ENCODE measurements at places on chromosomes 12 and 14.

DNA sequence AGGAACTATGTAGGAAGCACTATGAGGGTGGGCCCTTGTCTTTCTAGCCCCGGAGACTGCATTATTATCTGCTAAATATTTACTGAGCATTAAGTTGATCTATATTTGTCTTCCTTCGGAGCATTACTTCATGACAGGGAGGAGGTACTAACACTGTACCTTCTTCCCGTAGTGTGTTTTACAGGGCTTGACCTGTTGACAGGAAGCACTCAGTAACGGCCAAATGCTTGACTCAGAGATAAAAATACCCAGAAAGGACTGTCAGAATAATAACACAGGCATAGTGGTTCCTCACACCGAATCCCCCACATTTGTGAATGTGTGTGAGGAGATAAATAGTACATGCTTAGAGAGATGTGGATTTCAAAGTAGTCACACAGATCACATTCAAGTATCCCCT is 466.6 kb downstream of the EGLN3 start:
- DNase-seq = no peak

DNA sequence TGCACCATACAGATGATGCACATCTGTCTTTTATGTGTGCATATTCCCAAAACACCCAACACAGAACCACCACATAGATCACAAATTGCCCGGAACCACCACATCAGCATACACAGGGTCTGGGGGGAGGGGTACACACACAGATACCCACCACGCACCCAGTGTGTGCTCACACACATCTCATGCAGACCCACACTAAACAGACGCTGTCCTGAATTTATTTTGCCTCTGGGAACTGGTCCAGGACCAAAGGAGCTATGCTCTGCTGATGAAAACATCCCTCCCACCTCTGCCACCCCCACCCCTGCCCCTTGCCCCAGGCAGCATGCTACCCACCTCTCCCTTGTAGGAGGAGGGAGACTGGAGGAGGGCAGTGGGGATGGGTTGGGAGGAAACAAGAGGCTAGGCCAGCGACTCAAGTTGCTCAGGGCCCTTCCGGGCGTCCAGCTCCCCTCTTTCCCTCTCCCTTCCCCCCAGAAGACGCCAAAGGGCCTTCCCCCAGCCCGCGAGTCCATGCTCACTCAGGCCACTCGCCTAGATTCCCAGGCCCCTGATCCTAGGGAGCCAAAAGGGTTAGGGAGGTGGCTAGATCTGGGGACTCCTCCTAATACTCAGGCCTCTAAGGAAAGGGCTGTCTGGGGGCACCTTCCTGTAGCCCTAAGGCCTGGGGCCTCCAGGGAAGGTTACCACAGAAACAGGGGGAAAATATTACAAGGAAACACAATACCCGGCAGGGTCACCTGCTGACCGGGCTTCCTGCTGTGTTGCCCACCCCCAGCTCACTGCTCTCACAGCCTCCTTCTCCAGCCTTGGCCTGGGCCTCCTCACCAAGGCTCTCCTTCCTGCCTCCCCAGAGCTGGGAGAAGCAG is 3.1 kb downstream of the HDAC7 start:
- DNase-seq = no peak

DNA sequence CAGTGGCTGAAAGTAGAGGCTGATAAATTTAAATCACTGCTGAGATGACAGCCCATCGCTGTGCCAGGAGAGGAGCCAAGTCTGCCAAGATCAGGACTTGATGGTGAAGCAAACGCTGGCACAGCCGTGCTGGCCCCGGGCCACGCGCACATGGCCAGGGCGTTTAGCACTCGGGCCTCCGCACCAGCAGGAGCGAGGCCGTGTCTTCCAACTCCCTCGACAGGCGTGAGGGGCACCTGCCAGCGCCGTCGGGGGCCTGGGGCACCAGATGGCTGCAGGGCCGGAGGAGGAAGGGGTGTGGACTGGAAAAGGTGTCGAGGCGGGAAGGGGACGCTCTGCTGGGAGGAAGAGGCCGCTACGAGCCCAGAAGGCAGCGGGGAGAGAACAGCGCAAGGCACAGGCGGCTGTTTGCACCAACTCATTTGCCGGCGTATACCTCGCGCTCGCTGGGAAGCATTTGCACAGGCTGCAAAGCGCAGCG is 29.5 kb downstream of the RIMBP2 start:
- DNase-seq = no peak

DNA sequence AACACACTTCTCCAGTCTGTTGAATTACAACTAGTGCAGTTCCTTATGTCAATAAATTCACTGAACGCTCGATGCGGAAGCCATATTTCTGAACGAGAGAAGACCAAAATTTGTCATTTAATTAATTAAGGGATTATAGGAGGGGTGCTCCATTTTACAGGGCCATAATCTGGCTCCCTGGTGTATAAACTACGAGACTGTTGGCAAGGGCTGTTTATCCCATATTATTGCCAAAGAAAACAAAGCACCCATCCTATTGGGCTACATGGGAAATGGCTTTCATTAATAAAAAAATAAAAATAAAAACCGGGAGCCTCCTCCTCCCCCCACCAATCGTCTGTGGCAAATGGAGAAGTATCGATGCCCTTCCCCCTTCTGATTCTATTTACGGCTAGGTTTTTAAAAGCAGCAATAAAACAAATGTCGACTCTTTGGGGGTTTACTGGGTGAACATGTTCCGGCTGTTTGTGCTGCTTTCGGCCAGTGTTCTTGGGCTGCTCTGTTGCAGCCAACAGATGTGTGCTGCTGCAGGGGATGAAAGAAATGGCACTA is 24.8 kb downstream of the ATF7 start:
- DNase-seq = no peak

DNA sequence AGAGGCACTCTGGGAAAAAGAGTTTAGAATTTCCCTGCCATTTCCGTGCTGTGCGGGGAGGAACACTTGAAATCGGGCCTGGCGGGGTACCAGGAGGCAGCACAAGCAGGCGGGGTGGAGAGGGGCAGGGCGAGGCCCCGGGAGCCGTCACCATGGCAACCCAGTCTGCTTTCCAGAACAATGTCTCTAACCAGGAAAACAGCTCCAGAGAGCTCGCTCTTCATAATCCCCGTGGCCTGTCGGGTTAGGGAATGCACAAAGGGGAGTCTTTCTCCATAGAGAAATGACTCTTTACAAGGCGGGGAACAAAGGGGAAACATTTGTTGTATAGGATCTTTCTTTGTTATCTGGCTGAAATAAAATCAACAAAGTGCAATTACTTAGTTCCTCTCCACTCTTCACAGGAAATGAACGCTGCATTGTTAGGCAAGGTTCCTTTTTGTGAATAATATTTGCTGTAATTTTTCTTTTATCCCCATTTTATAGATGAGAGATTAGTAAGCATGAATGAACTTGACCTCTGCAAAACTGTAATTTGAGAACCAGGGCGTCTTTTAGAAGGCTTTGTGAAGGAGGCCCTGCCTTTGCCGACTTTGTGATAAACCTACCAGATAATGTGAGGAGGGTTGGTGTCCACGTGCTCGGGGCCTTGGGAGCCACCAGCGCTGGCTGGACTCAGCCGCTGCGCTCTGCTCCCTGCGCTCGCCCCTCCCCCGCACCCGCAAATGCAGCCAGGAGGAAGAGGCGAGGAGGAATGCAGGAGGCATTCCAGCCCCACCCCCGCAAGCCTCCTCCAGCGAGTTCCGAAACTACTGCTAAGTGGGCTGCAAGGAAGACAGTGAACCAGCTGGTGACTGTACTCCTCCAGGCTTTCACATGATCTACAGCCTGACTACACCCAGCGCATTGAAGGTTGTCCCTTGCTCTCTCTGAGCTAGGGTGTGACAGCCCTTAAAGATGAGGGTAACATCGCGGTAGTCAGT is 105.2 kb upstream of the ATF7IP start:
- DNase-seq = no peak

GRCh38 chr14:84017495-84017894 is 1512.4 kb upstream of the FLRT2 start:
- no peak for DNase-seq

Measured in NCI-H1105 treated with DMSO at 0.1 percent for 48 hours (cell line).